ENCODE measurements at places on chromosomes 4 and X.

- no peak for DNase-seq
These were observed 953.4 kb upstream of the NDST4 start for GRCh38 chr4:116066711-116067245.

GRCh38 chrX:134459683-134460004 is 321 bp upstream of the HPRT1 start:
- no peak for DNase-seq

DNA sequence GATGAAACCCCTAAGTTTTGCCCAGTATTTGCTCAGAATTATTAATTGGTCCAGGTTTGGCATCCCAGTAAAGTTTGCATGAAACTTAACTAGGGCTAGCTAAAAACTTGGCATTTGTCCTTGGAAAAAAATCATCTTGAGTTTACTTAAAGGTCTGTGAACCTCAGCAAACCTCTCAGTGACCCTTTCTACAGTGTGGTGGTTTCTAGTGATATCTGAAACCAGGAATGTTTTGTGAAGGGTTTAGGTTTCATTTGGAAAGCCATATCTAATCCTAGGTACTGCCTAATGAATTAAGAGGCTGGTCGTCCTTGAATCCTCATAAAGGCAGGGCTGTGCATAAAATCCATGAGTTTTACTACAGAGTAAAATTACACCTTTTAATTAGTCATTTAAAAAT is 218.5 kb upstream of the ANKRD50 start:
- DNase-seq, result no peak

GRCh38 chr4:110184791-110185155 is 13.6 kb downstream of the ELOVL6 start:
- no peak for DNase-seq

DNA sequence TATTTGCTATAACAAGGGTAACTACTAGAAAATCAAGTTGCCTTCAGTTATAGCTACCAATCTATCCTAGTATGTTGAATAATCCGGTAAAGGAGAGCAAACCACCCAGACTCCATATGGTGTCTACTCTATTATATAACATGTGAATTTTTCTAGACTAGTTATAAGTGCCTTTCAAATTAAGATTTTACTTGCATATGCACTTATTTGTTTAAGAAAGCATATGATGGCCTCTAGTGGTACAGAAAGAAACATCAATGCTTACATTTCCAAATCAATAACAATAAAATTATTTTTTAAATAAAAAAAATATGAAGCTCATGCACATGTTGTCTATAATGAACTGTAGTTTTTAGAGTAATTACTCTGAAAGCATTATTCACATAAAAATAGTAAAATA is 1516.4 kb upstream of the PABPC4L start:
- no peak for DNase-seq

DNA sequence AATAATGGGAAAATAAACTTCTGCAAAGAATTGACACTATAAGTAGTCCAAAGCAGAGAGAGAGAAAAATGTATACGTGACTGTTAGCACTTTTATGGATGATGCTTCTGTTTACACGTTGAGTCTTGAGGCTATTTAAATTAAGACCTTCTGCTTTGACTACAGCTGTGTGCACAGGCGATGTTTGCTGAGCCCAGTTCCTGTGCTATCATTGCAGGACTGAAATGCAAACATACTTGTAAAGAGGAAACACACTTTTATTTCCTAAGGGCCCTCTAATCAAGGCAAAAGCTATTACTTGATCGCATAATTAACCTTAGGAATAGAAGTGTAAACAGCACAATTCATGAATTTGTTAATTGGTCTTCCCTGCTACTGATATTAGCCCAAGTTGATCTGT is 226.9 kb downstream of the FBXW7 start:
- DNase-seq, result no peak

- no peak for DNase-seq
These were observed 8.0 kb upstream of the ODAPH start for GRCh38 chr4:75547647-75548387.

DNA sequence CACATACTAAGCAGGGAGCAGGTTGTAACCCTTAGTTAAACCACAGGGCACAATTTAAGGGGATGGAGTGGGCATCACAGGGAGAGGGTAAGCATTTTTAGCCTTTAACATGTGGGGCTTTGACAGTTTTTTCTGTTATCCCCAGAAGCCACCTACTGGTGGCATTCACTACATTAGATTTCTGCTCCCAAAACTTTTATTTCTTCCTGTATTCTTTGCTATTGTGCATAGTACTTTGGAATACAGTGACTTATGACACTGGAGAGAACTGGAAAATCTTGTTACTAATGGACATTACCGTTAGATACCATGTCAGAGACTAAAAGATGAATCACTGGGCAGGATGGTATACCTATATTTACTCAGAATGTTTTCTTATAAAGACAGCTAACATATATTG is 7.3 kb downstream of the TRIM75 start:
- DNase-seq, result no peak

- no peak for DNase-seq
These were observed 123.0 kb downstream of the RASGEF1B start for GRCh38 chr4:81348778-81349094.

DNA sequence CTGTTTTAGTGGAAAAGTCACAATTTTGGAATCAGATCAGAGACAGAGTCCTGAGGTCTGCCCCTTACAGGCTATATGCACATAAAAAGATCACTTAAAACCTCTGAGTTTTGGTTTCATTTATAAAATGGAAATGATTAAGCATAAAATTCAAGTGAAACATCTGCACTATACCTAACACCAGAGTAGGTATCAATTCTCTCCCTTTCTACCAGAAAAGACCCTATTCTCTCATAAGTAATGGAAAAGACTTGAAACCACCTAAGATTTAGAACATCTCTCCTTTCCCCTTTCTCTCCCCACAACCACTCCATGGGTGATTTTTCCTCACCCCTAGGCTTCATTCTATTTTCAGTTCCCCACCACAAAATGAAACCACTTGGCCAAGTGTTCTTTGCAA is 907 bp downstream of the LHFPL1 start:
- DNase-seq, result no peak

GRCh38 chr4:41028392-41029076 is 185.8 kb downstream of the APBB2 start:
- no peak for DNase-seq

DNA sequence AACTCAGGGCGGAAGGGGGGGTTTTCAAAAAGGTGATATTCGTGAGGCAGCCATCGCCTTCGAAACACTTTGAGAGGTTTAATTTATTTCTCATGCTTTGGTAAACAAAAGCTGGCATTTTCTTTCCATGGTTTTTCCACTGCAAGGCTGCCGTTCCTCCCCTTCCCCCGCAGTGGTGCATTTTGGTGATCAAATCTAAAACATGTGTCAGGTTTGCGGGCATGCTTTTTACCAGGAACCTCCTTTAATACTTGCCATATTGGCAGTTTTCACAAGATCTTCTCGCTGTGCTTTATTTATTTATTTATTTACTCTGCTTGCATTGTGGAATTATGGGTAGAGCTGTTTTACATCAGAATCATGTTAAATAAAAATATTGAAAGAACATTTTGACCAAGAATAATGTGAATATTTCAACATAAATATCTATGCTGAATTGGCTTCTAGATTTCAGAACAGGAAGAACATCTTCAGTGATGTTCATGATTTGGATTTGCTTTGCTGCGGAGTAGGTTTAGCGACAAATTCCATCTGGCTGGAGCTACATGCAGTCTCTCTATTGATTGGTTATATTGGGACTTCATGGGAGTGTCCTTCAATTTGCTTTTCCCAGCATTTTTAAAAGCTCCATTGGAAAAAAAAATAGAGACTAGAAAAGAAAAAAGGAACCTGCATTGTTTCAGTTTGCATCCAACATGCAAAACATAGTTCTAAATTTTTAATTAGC is 54.4 kb downstream of the STOX2 start:
- no peak for DNase-seq

DNA sequence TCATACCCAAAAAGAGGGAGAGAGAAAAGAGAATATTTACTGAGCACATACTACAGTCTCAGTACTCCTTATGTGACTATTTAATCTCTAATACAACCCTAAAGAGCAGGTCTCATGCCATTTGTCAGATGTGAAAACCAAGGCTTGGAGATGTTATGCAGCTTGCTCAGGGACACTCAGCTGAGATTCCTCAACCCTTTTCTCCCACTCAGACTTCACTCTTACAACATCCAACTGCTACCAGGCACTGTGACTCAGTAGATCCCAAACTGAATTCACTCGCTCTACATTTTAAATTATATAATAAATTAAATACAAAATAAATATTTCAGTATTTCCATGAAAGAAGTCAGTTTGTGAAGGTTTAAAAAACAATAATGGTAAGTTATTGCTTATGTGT is 53.7 kb downstream of the TSPAN5 start:
- no peak for DNase-seq

DNA sequence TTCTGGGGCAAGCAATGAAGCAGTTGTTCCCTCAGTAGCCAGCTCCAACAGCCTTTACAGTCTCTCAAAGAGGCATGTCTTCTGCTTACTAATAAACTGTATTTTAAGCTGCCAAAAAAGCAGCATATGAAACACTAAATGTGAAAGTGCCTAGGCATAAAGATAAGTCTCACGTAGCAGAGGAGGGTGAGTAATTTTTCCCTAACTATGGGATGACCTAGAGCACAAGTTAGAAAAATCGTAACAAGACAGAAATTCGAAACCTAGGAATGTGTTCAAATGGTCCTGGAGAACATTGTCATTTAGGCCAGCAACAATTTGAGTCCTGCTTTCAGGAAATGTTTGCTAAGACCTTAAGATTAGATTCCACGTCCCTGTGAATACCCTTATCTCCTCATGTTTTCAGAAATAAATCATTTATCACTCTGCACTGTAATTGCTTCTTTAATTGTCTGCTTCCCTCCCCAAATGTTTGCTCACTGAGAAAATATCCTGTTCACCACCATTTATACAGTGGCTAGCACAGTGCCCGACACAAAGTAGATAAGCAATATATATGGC is 222.2 kb downstream of the KCNIP4 start:
- no peak for DNase-seq

DNA sequence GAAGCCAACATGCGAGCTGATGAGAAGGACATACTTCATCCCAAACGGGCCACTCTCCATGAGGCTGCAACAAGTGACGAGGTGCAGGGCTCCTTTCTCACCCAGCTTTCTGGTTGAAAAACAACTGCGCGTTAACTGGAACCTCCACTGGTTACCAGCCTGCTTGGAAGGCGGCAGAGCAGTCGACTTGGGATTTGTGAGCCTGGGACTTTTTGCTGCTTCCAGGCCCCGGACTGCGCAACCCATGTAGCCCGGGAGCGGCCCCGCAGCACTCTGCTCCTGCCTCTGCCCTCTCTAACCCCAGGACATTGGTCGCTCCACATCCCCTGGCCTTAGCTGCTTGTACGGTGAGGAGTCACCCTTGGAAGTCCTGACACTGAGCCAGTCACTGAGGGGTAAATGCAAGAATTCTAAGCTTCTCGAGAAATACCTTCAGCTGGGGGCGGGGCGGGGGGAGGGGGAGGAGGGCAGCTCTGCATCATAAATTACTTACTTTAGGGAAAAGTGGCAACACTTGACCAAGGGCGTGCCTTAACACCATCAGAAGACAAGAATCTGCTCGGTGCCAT is 72.7 kb downstream of the MTMR1 start:
- no peak for DNase-seq

- DNase-seq, result no peak
These were observed 4.5 kb downstream of the CTPS2 start for GRCh38 chrX:16708016-16708415.

DNA sequence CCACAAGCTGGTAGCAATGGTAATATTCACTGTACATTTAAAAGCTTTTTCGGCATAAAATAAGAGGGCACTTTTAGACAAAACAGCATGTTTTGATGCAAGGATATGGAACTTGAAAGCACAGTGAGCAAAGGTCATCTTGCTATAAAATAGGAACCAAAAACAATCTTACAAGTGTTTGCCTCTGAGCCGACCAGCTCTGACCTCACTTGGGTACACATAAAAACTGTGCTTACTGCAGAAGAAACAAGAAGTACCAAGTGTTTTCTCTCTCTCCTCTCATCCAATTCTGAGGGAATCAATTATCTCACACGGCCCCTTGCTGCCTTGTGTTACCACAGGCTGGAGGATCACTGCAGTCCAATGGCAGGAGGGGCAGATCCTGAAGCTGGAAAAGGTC is 4.8 kb upstream of the IQSEC2 start:
- DNase-seq, result no peak

DNA sequence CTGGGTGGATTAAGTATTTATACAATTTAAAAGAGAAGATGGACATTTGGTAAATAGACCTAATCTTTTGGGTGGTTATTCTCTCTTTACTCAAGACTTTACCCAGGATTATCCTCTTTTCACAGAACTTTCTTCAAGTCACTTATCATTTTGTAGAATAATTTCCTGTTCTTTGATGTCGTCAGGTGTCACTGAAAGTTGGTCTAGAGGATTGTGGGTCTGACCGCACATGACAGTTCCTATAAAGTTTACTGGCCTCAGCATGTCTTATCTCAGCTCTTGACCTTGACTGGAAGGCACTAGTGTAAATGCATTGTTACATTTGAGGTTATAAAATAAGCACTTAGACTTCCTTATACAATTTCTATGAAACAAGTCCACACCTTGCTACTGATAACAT is 139.9 kb upstream of the SLC4A4 start:
- no peak for DNase-seq

GRCh38 chr4:3073158-3074077 is 920 bp downstream of the HTT-AS start:
- peak; percentile 6 for DNase-seq

GRCh38 chr4:13849778-13850177 is 222.3 kb upstream of the BOD1L1 start:
- DNase-seq, result no peak

DNA sequence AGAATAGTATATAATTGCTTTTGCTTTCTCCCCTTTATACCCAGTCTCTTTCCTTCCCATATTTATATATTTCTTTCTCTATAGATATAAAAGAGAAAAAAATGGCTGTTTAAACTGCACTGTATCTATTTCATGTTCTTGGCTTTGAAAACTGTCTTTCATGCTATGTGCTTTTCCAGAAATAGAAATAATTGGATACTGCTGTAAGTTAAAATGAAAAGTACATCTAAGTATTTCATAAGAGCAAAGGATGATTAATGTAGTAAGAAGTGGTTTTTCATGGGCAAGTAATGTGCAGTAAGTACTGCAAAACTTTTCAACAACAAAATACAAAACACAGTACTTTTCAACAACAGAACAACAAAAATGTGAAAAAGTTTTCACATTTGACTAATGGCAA is 237.9 kb downstream of the SNCA start:
- no peak for DNase-seq

DNA sequence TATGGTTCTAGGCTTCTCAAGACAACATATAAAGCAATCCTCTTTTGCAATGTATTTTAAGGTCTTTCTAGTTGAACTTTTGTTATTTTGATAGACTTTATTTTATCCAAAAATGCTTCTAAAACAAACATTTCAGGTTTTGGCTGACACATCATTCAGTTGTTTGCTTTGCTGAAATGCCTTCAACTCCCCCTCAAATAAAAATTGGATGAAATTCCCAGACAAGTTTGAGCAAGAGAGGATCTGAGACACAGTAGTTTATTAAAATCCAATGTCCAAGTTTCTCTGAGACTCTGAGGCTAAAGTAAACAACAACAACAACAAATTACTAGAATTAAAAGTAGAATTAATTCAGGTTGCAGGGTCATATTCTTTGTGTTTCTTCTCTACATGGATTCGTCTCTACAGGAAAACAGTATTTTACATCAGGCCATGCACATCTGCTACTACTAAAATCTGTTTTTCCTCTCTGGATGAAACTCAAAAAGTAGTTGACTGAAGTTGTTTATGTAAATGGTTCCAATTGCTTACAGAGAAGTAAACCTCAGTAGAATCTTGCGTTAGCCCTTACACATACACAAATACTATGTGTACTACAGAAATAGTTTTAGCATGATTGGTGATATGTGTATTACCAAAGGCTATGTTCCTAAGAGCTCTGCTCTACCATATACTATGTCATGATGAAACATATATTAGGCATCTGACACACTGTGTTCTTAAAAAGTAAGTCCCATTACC is 64.9 kb downstream of the PRSS12 start:
- DNase-seq, result no peak

All from activated T-helper 9 cell treated with anti-CD3 and anti-CD28 coated beads, Interleukin-2, amount 50 U/mL, for 16 hours (primary cell).